ENCODE measurements at places on chromosomes 1 and 21.

DNA sequence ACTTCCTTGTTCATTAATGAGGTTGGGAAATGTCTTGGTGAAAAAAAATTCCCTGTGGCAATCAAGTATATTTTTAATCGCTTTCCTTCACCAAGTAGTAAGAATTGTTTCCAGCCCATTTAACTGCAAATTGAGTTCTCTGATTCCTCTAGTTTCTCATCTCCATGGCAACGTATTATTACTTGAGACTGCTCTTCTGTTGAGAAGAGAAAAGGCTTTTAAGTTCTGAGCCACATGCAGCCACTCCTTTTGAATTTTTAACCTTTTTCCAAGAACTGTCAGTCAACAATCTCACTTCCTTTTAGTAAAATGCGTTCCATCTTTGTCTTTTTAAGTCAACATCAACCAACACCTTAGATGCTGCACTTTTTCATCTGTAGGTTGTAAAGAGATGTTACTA lies 75.7 kb upstream of the KIAA1614 start:
- DNase-seq, result no peak

DNA sequence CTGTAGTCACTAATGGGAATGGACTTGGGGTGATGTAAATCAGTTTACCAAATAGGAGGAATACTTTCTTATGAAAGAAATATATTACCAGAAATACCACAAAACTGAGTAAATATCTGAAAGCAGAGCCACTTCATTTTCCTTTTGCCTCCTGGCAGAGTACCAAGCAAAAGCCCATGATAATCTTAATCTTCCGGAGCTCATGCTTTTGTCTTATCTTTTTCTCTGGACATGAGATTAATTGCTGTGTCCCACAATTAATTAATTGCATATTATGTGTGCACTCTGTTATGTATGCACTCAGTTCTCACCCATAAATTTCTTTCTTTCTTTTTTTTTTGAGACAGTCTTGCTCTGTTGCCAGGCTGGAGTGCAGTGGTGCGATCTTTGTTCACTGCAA lies 94.1 kb upstream of the PDE4B start:
- no peak for DNase-seq

GRCh38 chr1:207851696-207852095 lies 59.2 kb downstream of the CD34 start:
- DNase-seq, result no peak

DNA sequence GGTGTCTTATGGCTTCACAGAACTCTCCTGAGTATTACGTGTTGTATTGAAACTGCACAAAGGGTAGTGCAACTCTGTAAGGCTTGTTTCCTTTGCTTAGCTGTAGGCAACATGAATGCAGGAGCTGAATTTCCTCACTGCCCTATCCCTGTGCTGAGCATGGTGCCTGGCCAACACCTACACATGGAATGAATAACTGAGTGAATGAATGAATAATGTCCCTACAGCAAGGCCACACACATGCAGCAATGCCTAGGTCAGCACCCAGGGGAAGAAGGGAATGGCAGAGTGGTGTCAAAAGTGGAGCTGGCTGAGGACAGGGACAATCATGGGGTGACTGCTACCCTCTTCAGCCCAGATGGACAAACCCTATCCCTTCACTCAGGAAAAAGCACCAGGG lies 655.9 kb downstream of the PTPRU start:
- DNase-seq, result no peak

GRCh38 chr1:41501581-41501980 lies 17.1 kb upstream of the EDN2 start:
- no peak for DNase-seq

DNA sequence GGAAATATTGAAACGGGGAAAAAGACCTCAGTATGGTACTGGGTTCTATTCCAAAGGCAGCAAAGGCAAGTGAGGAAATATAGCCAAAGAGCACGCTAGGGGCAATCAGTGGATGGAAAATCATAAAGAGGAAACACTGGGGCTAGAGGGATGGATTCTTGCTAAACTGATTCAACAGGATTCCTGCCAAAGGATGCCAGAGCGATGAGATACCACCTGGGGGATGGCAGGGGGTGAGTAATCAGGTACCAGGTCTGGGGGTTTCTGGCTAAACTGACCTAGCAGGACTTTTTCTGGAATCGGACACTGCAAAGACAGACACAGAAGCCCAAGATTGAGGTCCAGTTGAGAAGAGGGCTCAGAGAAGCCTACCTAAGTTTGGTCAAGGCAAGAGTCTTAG lies 6.7 kb downstream of the CHI3L2 start:
- DNase-seq, result no peak

GRCh38 chr1:155352631-155353030 lies 31.9 kb downstream of the RUSC1 start:
- DNase-seq, result no peak

- no peak for DNase-seq
These were observed 7.3 kb downstream of the POU2F1 start for GRCh38 chr1:167227934-167228378.

GRCh38 chr1:26028490-26028980 lies 7.0 kb downstream of the EXTL1 start:
- DNase-seq, result no peak

DNA sequence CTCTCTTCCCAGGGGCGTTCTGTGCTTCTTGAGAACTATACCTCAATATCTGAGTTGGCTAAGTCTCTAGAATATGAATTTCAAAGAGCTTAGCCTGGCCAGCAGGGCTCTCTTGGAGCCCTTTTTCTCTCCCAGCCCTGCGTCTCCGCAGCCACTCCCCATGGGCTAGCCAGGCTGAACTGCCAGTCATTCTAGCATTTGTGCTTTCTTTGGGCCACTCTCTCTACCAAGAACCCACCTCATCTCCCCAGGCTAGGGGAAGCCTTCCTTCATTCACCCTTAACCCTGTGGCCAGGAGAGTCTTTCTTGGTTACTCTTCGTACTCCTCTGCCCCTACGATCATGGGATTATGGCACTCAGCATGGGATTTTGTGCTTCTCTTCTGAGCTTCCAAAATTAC lies 18.2 kb downstream of the ABCG1 start:
- no peak for DNase-seq

DNA sequence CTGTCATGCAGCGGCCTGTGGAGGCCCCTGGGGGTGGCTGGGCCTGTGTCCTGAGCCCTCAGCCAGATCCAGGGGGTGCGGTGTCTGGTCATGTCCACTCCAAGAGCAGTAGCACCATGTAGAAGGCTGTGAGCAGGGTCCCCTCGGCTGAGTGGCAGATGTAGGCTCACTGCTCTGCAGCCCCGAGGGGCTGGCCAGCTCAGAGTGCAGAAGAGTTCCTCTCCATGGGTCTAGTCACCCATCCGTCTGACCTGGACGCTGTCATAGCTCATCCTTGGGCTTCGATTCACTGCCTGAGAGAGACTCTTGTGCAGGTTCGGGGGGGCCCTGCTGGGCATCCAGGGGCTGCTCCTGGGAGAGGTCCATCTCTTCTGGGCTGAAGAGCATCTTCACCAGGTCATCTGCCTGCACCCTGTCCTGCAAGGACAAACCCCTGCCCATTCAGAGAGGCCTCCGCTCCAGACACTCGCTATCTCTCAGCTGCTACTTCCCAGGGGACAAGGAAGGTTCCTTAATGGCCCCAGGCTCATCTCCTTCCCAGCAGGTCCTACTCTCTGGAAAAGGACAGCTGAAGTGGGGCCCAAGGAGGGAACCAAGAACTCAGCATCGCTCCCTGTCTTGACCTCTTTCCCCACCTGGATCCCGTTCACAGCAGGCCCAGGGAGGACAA lies 6.5 kb upstream of the CLDN19 start:
- no peak for DNase-seq

GRCh38 chr21:20261364-20261763 lies 736.8 kb upstream of the NCAM2 start:
- no peak for DNase-seq

- no peak for DNase-seq
These were observed 5.7 kb downstream of the C1orf210 start for GRCh38 chr1:43279666-43280065.

Data from NCI-H1436 treated with DMSO at 0.1 percent for 48 hours (cell line).